H54 (cell line): ENCODE measurements at places on chromosomes 13 and 19.

DNA sequence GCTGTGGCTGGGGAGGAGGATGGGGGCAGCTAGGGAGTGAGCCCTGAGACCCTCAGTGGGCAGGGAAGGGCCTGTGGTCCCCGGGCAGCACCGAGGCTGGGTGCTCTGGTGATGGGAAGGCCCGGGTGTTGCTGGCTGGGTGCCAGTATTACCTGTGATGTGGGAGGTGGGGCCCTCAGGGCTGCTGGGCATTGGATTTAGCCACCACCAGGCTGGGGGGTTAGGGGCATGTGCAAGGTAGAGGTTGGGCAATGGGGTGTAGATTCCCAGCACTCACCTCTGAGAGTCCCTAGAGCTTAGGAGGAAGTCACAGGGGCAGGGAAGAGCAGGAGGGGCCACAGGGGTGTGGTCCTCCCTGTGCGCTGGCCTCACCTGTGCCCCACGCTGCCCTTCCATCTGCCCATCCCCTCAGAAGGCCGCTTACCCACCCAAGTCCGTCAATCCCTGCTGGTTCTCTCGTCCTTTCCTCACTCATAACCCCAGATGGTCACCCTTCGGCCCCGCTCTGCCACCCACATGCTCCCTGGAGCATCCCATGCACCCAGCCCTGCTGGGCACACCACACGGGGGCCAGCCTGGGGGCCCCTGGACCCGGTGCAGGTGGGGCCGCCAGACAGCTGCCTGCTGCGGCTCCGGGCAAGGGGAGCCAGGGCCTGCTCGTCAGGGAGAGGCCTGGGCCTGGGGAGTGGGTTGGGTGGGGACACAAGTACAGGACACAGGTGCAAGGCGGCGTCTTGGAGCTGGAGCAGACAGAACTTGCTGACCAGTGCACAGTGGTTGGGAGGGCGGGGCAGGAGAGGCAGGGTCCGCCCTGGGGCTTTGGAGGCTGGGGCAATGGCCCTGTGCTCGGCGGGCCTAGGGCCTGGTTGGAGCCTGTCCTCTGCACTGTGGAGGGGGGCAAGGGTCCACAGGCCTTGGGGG lies 12.5 kb downstream of the EPN1 start:
- no peak for DNase-seq

- DNase-seq: no peak
Measured at GRCh38 chr19:18895038-18895823, 727 bp downstream of the CERS1 start.

- no peak for DNase-seq
Measured at GRCh38 chr13:38008636-38009035, 139.1 kb upstream of the TRPC4 start.

DNA sequence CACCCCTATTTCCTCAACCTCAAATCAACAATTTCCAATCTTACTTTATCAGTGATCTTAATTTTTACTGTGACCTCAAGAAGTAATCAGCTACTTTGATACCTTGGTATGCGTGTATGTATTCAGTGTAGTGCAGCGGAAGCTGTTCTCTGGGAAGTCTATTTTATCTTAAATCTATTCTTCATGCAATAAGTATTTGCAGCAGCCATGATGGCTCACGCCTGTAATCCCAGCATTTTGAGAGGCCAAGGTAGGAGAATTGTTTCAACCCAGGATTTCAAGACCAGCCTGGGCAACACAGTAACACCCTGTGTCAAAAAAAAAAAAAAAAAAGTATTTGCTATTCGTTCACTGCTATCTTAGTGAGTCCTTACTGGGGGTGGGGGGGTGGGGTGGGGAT lies 6.5 kb downstream of the SLC25A30 start:
- no peak for DNase-seq

- DNase-seq: no peak
Measured at GRCh38 chr13:70755456-70755855, 647.2 kb upstream of the KLHL1 start.

DNA sequence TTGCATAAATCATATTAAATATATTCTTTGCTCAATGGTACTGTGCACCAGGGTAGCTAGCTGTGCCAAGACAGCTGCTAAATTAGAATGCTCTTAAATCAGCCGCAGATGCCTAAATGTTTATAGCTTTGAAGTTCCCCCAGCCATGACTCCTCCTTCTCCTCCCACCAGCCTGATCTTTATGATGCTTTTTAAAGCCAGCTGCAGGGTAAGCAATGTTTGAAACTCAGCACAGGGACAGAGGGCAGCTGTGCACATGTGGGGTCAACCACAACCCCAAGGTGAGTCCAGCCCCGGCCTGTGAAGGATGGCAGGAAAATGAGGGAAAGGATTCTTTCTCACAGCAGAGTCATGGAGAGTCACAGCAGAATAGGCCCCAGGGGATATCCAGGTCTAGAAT lies 635.7 kb downstream of the UQCRFS1 start:
- no peak for DNase-seq

DNA sequence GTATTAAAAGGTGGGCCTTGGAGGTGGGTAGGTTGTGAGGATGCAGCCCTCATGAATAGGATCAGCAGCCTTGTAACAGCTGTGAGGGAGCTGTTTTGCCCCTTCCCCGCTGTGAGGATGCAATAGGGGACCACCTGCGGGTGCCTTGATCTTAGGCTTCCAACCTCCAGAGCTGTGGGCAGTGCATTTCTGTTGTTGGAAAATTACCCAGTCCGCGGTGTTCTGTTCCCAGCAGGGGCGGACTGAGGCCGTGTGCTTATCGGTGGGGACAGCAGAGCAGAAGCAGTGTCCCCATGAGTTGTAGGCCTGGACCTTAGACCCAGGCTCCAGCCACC lies 54.8 kb upstream of the TEX29 start:
- DNase-seq: no peak

GRCh38 chr19:42280815-42281145 lies 11.7 kb downstream of the CIC start:
- peak; percentile 82 for DNase-seq

GRCh38 chr13:112764028-112764427 lies 74.2 kb downstream of the ATP11A start:
- DNase-seq: no peak

GRCh38 chr19:45104658-45105349 lies 11.8 kb downstream of the PPP1R37 start:
- DNase-seq: no peak

GRCh38 chr13:35332134-35332533 lies 144.4 kb downstream of the MAB21L1 start:
- DNase-seq: no peak

DNA sequence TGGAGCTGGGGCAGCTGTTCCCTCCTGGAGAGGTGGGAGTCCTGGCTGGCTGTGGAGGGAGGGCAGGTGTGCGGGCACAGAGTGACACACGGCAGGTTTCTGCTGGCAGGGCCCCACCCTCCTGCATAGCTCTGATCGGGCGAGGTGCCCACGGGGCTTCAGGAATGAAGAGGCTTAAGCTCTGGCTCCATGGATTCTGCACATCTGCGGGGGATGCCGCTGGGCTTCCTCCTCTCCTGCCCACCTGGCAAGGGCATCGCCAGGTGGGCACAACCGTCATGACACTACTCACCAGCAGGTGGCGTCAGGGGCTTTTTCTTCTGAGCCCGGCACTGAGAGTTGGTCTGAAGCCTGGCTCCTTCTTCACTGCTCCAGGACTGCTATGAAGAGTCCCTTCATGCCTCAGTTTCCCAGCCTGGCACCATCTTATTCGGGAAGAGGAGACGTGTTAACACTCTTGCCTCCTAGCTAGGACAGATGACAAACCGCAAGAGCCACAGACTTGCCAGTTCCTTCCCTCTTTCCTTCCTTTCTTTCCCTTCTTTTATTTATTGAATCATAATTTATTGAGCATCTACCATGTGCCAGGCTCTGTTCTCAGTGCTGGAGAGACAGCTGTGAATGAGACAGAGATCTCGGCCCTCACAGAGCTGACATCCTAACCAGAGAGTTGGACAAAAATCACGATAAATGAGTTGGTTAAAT lies 15.2 kb upstream of the PAK4 start:
- no peak for DNase-seq

DNA sequence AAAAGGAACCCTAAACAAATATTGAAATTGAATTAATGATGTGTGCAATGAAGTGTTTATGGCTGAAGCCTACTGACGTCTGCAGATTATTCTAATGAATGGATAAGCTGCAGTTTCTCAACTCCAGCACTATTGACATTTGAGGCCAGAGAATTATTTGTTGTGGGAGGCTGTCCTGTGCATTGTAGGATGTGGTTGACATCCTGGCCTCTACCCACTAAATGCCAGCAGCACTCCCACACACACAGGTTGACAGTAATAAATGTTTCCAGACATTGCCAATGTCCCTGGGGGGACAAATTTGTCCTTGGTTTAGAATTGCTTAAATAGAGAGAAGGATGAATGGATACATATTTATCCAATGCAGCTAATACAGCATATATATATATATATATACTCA lies 19.2 kb upstream of the MYH14 start:
- no peak for DNase-seq

GRCh38 chr19:22526661-22527272 lies 104.6 kb upstream of the ZNF98 start:
- no peak for DNase-seq

- DNase-seq: no peak
Measured at GRCh38 chr19:6018786-6019185, 40.8 kb upstream of the RANBP3 start.

DNA sequence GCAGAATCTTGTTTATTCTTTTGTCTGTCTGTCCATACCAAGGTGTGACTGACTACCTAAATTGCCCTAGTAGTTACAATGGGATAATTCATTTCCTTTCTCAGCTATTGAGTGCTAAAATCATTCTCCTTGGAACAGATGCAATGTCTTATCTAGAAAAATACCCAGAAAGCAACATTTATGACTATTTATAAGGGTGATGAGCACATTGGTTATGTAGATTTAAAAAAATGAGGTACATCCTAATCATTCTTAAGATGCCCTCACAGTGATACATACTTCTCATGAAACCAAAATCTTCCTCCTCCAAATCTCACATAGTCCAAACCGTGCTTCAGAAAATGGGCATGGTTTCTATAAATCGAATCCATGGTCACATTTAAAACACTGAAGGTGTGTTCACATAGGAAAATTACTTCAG lies 11.6 kb upstream of the UBE2L5 start:
- DNase-seq: no peak

DNA sequence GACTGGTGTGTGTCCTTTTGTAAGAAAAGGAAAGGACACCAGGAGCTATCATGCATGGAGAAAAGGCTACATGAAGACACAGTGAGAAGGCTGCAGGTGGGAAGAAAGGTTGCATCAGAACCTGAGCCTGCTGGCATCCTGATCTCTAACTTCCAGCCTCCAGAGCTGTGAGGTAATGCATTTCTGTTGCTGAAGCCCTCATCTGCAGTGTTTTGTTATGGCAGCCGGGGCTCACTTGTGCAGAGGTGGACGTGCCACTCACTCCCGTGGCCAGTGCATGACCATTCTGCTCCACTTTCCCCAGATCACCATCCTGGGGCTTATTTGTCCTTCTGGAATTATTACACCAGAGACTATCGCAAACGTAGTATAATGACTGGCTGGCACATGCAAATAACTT lies 155.3 kb downstream of the IRS2 start:
- no peak for DNase-seq

DNA sequence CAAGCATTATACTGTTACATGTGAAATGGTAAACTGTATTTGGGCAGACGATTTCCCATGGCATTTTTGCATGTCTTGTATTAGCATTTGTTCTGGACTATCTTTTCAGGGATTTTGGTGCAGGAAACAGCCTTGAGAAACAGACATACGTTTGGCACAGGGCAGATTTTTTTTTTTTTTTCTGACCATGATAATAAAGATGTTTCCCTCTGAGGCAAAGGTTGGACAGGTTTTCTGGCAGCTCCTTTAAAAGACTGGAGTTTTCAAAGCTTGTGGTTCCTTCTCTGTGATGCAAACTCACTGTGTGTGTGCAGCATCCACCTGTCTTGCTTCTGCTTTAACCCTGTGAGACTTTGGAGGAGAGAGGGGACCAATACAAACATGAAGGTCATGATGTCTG lies 63.0 kb downstream of the NBEA start:
- no peak for DNase-seq

- DNase-seq: no peak
Measured at GRCh38 chr19:19602136-19602712, 16.3 kb downstream of the PBX4 start.

DNA sequence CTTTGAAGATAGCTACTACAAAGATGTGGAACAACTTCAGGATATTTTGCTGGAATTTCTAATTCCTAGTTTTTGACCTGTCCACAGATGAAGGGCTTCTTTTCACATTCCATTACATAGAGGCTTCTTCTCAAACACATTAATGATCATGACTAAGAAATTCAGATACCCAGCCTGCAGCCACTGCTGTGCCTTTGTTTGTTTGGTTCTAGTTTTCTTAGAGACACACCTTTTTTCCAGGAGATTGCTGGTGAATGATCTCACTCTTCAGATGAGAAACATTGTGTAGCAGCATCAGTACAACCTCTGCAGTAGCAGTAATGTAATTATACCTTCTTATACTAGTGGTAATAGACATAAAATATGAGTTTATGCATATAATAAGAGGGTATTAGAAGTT lies 5.0 kb downstream of the TDRD3 start:
- peak; percentile 15 for DNase-seq

- DNase-seq: no peak
Measured at GRCh38 chr19:38739440-38740256, 4.6 kb downstream of the CAPN12 start.

- DNase-seq: no peak
Measured at GRCh38 chr13:100357764-100358163, 230.8 kb downstream of the GGACT start.

DNA sequence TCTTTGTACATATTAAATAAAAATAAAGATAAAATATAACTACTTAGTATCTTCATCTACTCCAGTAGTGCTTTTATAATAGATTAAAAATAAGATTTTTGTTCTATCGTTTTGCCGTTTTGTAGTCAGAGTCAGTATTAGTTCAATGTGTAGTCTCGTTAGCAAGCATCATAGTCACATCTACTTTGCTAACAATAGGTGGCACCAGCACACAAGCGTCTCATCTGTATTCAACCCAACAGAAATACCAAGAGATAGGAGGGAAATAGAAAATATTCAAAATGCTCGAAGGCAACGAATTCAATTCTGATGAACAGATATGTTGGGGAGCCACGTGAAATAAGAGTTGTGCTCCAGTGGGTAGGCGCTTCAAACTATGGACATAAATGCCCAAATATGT lies 21.4 kb upstream of the MICU2 start:
- DNase-seq: no peak

- DNase-seq: no peak
Measured at GRCh38 chr13:98504029-98504351, 72.9 kb downstream of the STK24 start.

DNA sequence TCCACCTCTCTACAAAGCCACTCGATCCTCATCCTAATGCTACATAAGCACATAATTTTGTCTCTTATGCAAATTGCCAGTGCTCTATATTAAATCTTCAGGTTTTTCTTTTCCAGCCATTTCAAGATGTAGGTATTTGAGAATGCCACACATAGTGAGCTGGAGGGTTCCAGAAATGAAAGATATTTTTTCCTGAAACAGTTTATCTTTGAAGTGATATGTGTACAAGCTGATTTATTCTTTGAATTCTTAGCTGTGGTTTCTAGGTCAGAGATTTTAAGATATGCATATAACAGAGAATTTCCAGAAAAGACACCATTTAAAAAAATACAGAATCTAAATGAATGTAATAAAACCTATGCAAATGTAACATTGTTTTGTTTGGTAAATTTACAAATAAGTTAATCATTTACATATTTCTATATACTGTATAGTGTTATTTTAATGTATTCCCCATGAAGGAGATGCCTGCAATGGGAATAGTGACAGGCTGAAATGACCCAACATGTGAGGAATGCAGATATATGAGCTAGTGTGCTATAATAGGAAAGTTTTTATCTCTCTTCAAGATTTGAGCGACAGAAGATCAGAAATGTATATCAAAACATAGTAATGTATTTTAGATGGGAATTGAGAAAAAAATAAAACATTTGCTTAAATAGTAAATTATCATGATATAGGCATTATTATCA lies 570.2 kb downstream of the SLITRK1 start:
- DNase-seq: no peak
